ENCODE measurements at places on chromosomes 7 and 10.

DNA sequence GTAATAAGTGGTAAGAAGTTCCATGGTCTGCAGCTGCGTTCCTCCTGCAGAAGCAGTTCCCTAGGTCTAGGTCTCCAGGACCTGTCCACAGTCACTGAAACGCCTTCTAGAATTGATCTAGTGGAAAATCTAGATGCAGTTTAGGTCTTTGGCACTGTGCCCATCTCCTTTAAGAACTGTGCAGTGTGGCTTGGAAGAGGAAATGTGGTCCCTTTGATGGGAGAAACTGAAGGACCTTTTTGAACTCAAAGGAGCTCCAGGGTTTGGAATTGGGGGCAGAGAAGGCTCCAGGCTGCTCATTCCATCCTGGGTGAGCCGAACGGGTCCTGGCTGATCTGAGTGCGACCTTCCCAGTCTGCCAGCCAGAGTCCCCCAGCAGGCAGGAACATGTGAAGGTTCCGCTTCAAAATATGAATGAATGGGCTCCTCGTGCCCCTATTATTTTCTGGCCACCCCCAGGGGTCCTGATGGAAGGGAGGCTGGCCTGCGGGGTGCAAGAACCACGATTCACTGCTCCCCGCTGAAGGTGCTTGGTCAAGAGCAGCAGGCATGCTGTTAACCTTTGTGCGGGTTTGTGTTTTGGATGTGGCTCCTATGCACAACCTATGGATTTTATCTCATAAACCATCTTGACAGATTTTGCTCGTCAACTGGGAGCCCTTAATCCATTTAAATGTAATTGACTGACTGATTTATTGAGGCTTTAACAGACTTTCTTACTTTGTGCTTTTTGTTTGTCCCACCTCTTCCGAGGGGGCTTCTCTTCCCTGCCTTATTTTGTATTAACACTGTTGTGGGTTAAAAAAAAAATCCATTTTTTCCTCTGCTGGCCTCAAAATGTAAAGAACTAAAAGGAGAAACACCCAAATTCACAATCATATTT lies 36.7 kb downstream of the ZNF467 start:
- no peak for DNase-seq

DNA sequence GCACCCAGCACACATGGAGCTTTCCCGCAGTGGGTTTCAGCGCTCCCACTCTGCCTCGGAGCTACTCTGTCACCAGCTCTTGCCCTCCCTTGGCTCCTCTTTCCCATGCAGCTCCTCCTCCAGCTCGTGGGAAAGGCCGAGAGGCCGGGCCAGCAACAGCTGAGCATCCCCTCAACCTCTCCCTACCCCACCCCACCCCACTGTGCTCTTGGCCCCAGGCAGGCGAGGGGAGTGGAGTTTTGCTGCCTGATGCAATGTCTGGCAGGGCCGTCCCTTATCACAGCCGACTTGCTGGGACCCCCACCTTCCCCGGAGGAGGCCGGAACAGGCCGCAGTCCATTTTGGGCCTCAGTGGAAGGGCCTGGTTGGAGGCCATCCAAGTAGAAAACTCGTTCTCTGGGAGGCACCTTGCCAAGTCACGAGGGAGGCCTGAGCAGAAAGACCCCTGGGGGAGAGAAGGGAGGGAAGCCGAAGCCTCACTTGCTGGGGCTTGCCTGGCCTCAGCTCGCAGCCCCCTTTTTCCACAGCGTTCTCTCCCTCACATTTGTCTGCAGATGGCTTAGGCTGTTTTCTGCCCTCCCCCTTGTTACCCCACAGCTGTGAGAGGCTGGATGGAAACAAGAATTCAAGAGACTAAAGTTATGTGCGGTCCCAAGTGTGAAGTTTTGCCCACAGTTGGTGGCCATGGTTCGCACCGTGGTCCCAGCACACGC lies 35.3 kb downstream of the CHST3 start:
- DNase-seq: no peak

GRCh38 chr10:114252092-114252491 lies 13.0 kb downstream of the VWA2 start:
- DNase-seq: no peak

- peak; percentile 83 for DNase-seq
Observed at GRCh38 chr10:133329491-133330202, 7.0 kb downstream of the CALY start.

- no peak for DNase-seq
Observed at GRCh38 chr10:112701211-112701877, 248.7 kb upstream of the TCF7L2 start.

DNA sequence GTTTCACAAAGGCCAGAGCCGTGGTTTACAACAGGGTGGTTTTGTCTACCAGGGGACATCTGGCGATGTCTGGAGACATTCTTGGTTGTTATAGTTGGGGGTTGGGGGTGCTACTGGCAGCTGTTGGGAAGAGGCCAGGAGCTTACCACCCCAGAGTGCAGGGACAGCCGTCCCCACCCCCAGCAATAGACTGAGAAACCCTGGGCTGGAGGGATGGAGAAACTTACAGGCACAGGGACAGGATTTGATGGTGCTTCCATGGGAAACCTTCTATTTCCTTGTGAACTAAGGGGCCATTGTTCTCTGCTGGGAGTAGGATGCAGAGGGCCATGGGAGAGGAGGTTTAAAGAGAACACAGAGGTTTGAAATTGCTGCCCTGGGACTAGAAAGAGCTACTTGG lies 10.9 kb downstream of the ADCK2 start:
- DNase-seq: no peak

- DNase-seq: no peak
Observed at GRCh38 chr7:27922907-27923641, 183.1 kb downstream of the TAX1BP1 start.

DNA sequence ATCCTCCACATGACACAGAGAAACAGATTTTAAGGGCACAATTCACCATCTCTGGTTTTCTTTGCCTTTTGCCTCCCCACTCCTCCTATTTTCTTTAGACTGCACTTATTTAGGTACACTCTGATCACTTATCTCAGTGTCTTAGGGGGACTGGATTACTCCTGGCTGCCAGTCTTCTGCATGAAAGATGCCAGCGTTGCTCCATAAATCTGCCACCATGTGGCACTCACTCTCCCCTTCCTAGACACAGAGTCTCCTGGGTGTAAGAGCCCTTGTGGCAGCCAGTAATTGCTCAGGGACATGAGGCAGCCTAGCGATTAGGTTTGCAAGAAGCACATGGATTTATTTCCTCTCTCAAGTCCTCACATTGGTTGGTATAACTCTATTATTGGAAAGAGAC lies 34.5 kb upstream of the RBM20 start:
- no peak for DNase-seq

- DNase-seq: no peak
Observed at GRCh38 chr7:23791721-23792120, 81.7 kb downstream of the STK31 start.

- DNase-seq: peak; percentile 3
Observed at GRCh38 chr7:3065724-3066143, 22.1 kb upstream of the CARD11 start.

GRCh38 chr10:43294241-43294658 lies 27.4 kb upstream of the RASGEF1A start:
- no peak for DNase-seq

DNA sequence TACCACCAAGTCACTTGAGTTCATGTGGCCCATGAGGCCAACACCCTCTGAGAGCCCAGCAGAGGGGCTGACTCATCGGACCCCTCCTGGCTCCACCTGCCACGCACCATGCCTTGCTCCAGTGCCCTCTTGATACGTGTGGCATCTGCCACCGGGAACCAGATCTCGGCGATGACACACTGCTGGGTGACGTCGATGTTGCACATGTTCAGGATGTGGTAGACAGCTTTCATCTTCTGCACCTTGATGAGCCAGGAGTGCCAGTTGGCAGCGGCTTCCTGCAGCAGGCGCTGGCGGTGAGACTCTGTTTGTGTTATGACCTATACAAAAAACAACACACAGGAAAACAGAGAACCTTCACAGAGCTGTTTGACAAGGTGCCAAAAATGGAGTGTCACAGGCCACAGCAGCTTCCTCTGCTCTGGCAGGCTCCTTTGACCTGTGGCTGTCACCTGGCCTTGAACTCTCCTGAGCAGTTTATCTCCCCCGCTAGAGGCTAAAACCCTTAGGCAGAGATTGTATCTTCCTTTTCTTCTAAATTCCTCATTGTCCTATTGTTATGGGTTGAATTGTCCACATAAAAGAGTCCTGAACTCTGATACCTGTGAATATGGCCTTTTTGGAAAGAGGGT lies 45.2 kb upstream of the TMEM213 start:
- peak; percentile 66 for DNase-seq
